Neural crest cell (in vitro differentiated cells): ENCODE measurements at places on chromosomes 2 and 18. TPM values are rescaled to one million over a fixed set of nuclear protein-coding genes. Genes with fewer than 3 reads are reported as not detected.

GRCh38 chr2:203973000-203973399, 36.4 kb downstream of the ICOS start:
- H3K27ac ChIP-seq = no peak overlapping the region
- DNase-seq = no peak
- no peaks in the 10 kb centered on the region for H3K4me1 ChIP-seq
- H3K36me3 ChIP-seq = no peaks in the 10 kb centered on the region
- no peak overlapping the region for H3K4me3 ChIP-seq

- no peaks in the 10 kb centered on the region for H3K4me1 ChIP-seq
- no peak for DNase-seq
- H3K27ac ChIP-seq = no peak overlapping the region
- H3K27me3 ChIP-seq = peaks cover 5% of the 10 kb centered on the region
Measured at GRCh38 chr2:109144271-109144670, 15.3 kb downstream of the SH3RF3 start.

GRCh38 chr18:11809895-11810294, 41.3 kb upstream of the CHMP1B start:
- no peaks in the 10 kb centered on the region for H3K4me1 ChIP-seq
- no peak for DNase-seq
- H3K4me3 ChIP-seq = no peak overlapping the region
- no peaks in the 10 kb centered on the region for H3K36me3 ChIP-seq
- no peak overlapping the region for H3K27ac ChIP-seq

The CFC1 gene
- not detected in 2 replicates for total RNA-seq

The STPG4 gene
- 0.26 and 0.34 TPM in 2 replicates for total RNA-seq

The UPP2 gene
- total RNA-seq = not detected in 2 replicates

GRCh38 chr18:77851802-77852201, 602.2 kb downstream of the GALR1 start:
- DNase-seq = no peak
- no peak overlapping the region for H3K27ac ChIP-seq
- H3K4me1 ChIP-seq = peaks cover 4% of the 10 kb centered on the region
